CD4-positive, alpha-beta T cell treated with Interleukin-17A for 1 hour (primary cell): ENCODE measurements at places on chromosomes 5 and 9.
A peak's percentile ranks its signal among the peaks of the same experiment; 100 is the strongest.

DNA sequence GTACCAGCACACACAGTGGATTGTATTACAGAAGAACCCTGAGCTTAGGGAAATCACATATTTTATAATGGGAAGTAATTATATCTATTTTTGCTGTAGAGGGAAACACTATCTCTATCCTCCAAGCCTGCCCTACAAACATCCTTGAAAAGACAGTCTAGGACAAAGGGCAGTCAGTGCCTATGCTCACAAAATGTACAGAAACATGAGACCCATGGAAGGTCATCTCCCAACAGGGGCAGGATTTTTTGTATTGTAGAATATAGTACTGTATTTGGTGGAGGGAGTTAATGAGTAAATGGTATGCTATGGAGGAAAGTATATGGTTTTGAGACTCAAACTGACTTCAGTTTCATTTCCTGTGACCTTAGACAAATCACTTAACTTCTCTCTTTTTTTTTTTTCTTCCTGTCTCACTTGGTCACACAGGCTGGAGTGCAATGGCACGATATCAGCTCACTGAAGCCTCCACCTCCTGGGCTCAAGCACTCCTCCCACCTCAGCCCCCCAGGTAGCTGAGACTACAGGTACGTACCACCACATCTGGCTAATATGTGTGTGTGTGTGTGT, 5.8 kb upstream of the RAB14 start:
- DNase-seq = no peak

DNA sequence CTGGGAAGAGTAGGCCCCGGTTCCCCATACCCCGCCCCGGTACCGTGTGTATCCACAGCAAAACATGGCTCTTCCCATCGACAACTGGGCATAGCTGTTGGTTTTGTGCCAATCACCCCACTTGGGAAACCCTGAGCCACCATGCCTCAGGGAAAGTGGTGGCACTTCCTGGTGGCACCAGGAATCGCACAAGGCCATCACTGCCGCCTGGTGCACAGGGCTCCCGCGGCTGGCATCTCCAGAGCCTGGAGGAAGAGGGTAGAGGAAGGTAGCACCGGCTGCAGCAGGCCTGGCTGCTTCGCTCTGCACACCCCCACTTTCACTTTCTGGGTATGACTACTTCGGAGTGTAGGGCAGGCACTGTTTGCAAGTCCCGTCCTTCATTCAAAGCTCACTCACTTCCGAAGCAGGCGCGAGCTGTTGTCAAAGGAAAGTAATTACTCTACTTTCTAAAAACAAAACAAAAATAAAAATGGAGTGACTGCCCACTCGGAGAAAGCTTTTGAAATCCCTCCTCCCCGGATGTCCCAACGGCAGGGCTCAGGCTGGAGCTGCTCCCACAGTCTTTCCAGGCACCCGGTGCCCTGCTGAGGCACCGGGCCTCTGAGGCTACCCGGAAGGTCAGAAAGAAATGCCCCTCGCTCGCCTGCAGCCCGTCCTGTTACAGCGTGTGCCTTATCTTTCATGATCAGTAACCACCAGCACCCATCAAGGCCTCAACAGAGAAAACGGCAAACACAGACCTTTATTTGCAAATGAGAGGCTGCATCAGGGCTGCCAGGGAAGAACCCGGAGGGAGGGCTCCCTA, 2.0 kb downstream of the BRD3 start:
- peak; percentile 69 for DNase-seq

GRCh38 chr5:10530601-10531320, 33.1 kb upstream of the ANKRD33B start:
- DNase-seq = no peak

GRCh38 chr9:70405808-70406433, 8.5 kb downstream of the KLF9 start:
- no peak for DNase-seq

GRCh38 chr9:107989544-107989943, 500.0 kb upstream of the KLF4 start:
- DNase-seq = no peak

- no peak for DNase-seq
Observed at GRCh38 chr5:137205231-137206027, 293.7 kb downstream of the SPOCK1 start.

- no peak for DNase-seq
Observed at GRCh38 chr9:68492806-68493205, 47.9 kb downstream of the TMEM252 start.

DNA sequence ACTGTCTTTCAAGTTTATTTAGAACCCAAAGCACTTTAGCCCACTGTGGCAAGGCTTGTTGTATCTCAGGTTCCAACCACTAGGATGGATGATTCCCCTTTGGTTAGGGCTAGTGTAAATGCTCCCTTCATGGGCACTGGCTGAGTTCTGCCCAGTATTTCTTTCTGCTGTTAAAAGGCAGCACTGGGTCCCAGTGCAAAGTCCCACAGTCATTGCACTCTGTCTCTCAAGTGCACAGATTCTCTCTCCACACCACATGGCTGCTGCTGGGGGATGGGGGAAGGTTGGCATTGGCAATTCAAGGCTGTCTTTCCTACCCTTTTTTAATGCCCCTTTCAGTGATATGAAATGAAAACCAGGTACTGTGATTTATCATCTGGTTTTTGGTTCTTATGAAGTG, 7.2 kb upstream of the NPR3 start:
- DNase-seq = no peak

- DNase-seq = no peak
Observed at GRCh38 chr9:70229579-70229978, 29.2 kb upstream of the SMC5 start.

- DNase-seq = no peak
Observed at GRCh38 chr5:3324421-3325101, 271.1 kb upstream of the IRX1 start.

DNA sequence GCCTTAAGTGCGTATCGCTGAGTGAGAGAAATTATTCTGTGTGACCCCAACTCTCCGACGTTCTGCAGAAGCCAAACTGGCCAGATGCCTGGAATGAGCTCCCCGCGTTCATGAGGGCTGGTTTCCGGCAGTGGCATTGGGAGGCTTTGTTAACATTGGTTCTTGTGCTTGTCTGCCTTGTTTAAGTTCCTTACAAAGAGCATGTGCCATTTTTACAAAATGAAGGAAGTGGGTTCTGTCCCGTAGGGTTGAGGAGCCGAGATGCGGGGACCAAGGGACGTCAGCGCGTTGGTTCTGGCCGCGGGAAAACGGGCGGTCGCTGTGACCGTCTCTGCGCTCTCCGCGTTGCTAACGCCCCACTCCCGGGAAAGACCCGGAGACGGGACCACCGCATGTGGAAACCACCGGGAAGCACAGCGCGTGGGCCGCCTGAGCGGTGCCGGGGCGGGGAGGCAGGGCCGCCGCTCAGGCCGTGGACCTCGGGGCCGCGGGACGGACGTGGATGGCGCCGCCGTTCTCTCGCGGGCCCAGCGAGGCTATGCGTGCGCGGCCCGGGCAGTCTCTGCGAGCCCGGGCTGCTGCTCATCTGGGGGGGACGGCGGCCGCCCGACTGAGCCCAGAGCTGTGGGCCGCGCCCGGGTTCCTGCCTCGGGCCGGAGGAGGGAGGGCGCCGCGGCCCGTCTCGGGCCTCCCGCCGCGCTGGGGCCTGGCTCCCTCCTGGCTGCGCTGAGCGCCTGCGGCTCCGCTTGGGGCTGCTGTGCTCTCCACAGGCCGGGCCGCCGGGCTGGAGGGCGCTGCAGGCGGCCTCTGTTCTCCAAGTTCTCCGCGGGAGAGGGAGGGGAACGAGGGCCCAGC, 13.4 kb downstream of the RABL6 start:
- no peak for DNase-seq

- DNase-seq = no peak
Observed at GRCh38 chr5:8601831-8602354, 732.9 kb downstream of the MTRR start.
